ENCODE measurements at places on chromosomes 13 and 19. TPM values are rescaled to one million over a fixed set of nuclear protein-coding genes. Genes with fewer than 3 reads are reported as not detected.

The GMIP gene
- 14.6 TPM for total RNA-seq

The PDX1 gene
- total RNA-seq: not detected

The ZDHHC20 gene
- 69.3 TPM for total RNA-seq

The KIR2DL4 gene
- total RNA-seq: not detected

The RDH8 gene
- total RNA-seq: not detected

The IGFL2 gene
- not detected for total RNA-seq

The IFNL1 gene
- not detected for total RNA-seq

The SYT5 gene
- total RNA-seq: 0.28 TPM

The ATP8B3 gene
- 4.1 TPM for total RNA-seq

The ZNF610 gene
- total RNA-seq: not detected

The ATCAY gene
- not detected for total RNA-seq

The RASA3 gene
- total RNA-seq: 32.0 TPM

The FUT1 gene
- 0.09 TPM for total RNA-seq

GRCh38 chr13:69565334-69565733 is 542.3 kb upstream of the ATXN8OS start:
- DNase-seq: peak; percentile 0
- no peaks in the 10 kb centered on the region for H3K36me3 ChIP-seq
- no peaks in the 10 kb centered on the region for H3K4me1 ChIP-seq
- H3K27me3 ChIP-seq: peaks cover 2% of the 10 kb centered on the region
- H3K27ac ChIP-seq: no peak overlapping the region

GRCh38 chr13:41547251-41548000 is 90.1 kb downstream of the RGCC start:
- peaks cover 16% of the 10 kb centered on the region for H3K36me3 ChIP-seq
- H3K27ac ChIP-seq: no peak overlapping the region
- no peak for DNase-seq

DNA sequence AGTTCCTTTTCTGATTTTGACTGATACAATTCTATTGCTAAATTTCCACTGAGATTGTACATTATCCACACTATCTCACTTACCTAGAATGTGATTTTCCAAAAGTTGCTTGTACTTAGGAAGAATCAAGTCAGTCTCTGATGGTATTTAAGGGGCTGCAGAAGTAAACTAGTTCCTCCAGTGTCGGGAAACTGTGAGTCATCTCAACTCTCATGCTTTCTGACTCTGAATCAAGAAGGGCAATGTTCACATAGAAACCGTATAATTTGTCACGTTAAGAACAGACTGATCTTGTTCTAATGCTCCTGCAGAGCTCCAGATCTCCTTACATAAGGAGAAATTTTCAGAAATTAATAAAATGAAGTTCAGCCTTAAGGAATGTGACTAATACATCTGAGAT is 369.3 kb downstream of the KLF5 start:
- peak; percentile 67 for DNase-seq
- peak overlapping the region; percentile 74 for H3K4me3 ChIP-seq
- H3K36me3 ChIP-seq: peaks cover 4% of the 10 kb centered on the region
- peak overlapping the region; percentile 42 for H3K27ac ChIP-seq
- no peaks in the 10 kb centered on the region for H3K27me3 ChIP-seq

DNA sequence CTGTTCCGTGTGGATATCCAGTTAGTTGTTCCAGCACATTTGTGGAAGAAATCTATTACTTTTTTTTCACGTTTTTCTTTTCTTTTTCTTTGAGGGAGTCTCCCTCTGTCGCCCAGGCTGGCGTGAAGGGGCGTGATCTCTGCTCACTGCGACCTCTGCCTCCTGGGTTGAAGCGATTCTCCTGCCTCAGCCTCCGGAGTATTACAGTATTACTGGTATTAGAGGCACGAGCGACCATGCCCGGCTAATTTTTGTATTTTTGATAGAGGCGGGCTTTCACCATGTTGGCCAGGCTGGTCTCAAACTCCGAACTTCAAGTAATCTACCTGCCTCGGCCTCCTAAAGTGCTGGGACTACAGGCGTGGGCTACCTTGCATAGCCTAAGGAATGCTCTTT is 43.6 kb downstream of the ZNF611 start:
- peaks cover 1% of the 10 kb centered on the region for H3K27me3 ChIP-seq
- DNase-seq: no peak
- peaks cover 32% of the 10 kb centered on the region for H3K4me1 ChIP-seq

DNA sequence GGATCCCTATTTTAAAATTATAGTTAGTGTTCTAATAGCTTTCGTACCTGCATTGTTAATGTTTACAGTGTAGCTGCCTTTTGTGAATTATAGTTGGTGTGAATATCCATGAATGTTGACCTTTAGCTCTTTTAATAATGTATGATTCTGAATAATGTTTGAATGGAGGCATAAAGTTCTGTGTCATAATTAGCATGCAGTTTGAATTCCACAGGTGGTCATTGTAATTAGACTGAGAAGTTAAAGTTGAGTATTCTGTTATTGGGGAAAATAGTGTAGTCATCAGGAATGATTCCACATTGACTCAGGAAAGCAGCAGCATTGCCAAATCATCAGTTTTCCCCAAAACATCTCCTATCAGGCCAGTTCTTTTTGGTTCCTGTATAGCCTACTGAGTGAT is 12.1 kb downstream of the GPR18 start:
- H3K4me3 ChIP-seq: no peak overlapping the region
- H3K27me3 ChIP-seq: no peaks in the 10 kb centered on the region
- DNase-seq: no peak
- no peak overlapping the region for H3K27ac ChIP-seq
- peaks cover 20% of the 10 kb centered on the region for H3K36me3 ChIP-seq

DNA sequence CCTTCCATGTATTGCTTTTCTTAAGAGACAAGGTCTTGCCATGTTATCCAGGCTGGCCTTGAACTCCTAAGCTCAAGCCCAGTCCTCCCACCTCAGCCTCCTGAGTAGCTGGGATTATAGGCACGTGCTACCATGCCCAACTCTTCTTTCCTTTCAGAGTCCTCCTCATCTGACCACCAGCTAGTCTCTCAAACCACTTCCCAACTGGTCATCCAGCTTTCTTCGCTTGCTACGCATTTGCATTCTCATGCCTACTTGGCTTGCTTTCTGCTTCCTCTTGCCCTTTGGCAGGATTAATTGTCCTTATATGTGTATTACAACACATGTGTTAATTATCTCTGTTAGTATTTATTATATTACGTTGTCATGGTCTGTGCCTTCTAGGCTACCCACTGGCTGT is 6.3 kb downstream of the GPR18 start:
- DNase-seq: no peak
- no peak overlapping the region for H3K4me3 ChIP-seq
- peaks cover 15% of the 10 kb centered on the region for H3K4me1 ChIP-seq
- peaks cover 21% of the 10 kb centered on the region for H3K36me3 ChIP-seq

- no peak overlapping the region for H3K4me3 ChIP-seq
- peaks cover 16% of the 10 kb centered on the region for H3K36me3 ChIP-seq
- H3K4me1 ChIP-seq: no peaks in the 10 kb centered on the region
- no peaks in the 10 kb centered on the region for H3K27me3 ChIP-seq
- no peak overlapping the region for H3K27ac ChIP-seq
Observed at GRCh38 chr19:56916528-56916927, 76.0 kb upstream of the PEG3 start.

DNA sequence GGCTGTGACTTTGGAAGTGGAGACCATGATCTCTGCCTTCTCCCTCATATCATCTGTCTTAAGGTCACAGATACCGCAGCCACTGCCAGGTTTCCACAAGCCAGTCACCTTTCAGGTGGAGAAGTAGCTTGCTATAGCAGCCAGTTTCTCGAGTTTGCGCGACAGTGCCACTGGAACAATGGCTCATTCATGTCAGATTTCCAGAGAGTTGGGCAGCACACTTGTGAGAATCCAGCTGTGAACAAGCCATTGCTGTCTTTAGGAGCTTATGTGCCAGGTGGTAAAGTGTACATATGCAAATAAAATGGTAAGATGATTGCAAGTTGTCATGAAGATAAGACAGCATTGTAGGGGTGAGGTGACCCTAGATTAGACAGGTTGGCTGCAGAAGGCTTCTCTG is 22.3 kb downstream of the GARRE1 start:
- H3K36me3 ChIP-seq: peaks cover 22% of the 10 kb centered on the region
- peak overlapping the region; percentile 12 for H3K4me3 ChIP-seq
- peaks cover 60% of the 10 kb centered on the region for H3K4me1 ChIP-seq
- H3K27me3 ChIP-seq: peaks cover 2% of the 10 kb centered on the region
- H3K27ac ChIP-seq: peak overlapping the region; percentile 2

DNA sequence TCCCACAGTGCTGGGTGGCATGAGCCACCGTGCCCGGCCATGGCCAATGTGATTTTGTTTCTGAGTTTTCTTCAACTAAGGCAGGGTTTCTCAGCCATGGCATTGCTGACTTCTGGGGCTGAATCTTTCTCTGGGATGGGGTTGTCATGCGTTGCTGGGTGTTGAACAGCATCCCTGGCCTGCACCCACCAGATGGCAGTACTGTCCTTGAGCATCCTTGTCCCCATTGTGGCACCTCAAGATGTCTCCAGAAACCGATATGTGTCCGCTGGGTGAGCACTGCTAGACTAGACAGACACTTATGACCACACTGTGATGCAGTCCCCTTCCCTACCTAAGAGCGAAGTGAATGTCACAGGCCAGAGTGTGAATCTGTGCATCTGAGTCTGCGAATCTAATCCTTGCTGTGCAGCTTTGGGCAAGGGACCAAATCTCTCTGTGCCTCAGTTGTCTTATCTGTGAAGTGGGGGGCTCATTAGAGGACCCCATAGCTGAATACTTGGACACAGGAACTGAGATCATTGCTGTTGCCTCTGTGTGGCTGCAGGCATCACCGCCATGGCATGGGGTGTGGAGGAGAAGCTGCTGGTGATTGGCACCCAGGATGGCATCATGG is 50.3 kb upstream of the SIN3B start:
- H3K27ac ChIP-seq: no peak overlapping the region
- no peaks in the 10 kb centered on the region for H3K36me3 ChIP-seq

DNA sequence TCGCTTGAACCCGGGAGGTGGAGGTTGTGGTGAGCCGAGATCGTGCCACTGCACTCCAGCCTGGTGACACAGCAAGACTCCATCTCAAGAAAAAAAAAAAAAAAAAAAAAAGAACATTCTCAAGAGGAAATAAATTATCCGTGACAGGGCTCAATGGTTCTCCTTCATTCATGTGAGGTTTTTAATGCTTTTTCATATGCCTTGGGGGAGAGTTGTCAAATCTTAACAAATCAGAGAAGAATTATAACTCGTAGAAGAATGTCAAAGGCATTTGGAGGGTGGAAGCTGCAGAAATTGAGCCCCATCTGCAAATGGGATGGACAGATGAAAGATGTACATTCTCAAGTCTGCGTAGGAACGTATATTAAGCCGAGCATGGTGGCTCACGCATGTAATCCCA is 34.9 kb upstream of the HOMER3 start:
- H3K4me3 ChIP-seq: no peak overlapping the region
- H3K36me3 ChIP-seq: no peaks in the 10 kb centered on the region
- DNase-seq: no peak
- no peak overlapping the region for H3K27ac ChIP-seq
- peaks cover 6% of the 10 kb centered on the region for H3K27me3 ChIP-seq
- peaks cover 25% of the 10 kb centered on the region for H3K4me1 ChIP-seq

DNA sequence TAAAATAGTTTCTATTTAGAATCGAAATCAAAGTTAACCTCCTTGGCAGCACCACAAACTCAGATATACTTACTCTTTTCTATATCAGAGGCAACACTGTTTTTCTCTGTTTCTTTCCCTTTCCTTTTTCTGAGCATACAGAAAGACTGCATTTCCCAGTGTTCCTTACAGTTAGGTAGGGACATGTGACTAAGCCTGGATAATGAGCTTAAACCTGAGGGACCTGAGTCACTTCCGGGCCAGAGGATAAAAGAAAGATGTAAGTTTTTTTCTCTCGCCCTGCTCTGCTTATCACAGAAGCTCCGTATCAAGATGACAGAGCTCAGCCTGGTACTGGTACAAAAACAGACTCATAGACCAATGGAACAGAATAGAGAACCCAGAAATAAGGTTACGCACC is 531.9 kb downstream of the KLF12 start:
- no peaks in the 10 kb centered on the region for H3K36me3 ChIP-seq
- H3K4me3 ChIP-seq: peak overlapping the region; percentile 8
- no peak for DNase-seq

GRCh38 chr13:89363144-89363543 is 1692.0 kb downstream of the SLITRK5 start:
- no peaks in the 10 kb centered on the region for H3K4me1 ChIP-seq
- H3K27me3 ChIP-seq: no peaks in the 10 kb centered on the region
- H3K36me3 ChIP-seq: peaks cover 6% of the 10 kb centered on the region
- no peak for DNase-seq
- no peak overlapping the region for H3K4me3 ChIP-seq

- no peak for DNase-seq
- H3K36me3 ChIP-seq: no peaks in the 10 kb centered on the region
- no peaks in the 10 kb centered on the region for H3K4me1 ChIP-seq
- H3K27me3 ChIP-seq: peaks cover 4% of the 10 kb centered on the region
Observed at GRCh38 chr19:51615991-51616390, 14.2 kb downstream of the SIGLEC5 start.

GRCh38 chr13:94988654-94989053 is 276.3 kb upstream of the SOX21 start:
- H3K4me1 ChIP-seq: no peaks in the 10 kb centered on the region
- DNase-seq: no peak
- no peak overlapping the region for H3K4me3 ChIP-seq
- H3K36me3 ChIP-seq: no peaks in the 10 kb centered on the region
- H3K27me3 ChIP-seq: peaks cover 6% of the 10 kb centered on the region

- peak; percentile 76 for DNase-seq
- peaks cover 26% of the 10 kb centered on the region for H3K4me1 ChIP-seq
- H3K27ac ChIP-seq: no peak overlapping the region
- peak overlapping the region; percentile 21 for H3K4me3 ChIP-seq
- H3K36me3 ChIP-seq: peaks cover 7% of the 10 kb centered on the region
Observed at GRCh38 chr13:100875392-100876043, 200.9 kb upstream of the TMTC4 start.

- no peak overlapping the region for H3K4me3 ChIP-seq
- H3K4me1 ChIP-seq: peaks cover 6% of the 10 kb centered on the region
- peaks cover 5% of the 10 kb centered on the region for H3K27me3 ChIP-seq
- no peak overlapping the region for H3K27ac ChIP-seq
- H3K36me3 ChIP-seq: peaks cover 5% of the 10 kb centered on the region
- DNase-seq: no peak
Observed at GRCh38 chr19:34574704-34575103, 93.1 kb downstream of the WTIP start.

GRCh38 chr13:25977216-25977615 is 74.6 kb downstream of the SHISA2 start:
- H3K4me3 ChIP-seq: no peak overlapping the region
- H3K27me3 ChIP-seq: peaks cover 5% of the 10 kb centered on the region
- no peaks in the 10 kb centered on the region for H3K36me3 ChIP-seq
- no peak for DNase-seq
- no peaks in the 10 kb centered on the region for H3K4me1 ChIP-seq

DNA sequence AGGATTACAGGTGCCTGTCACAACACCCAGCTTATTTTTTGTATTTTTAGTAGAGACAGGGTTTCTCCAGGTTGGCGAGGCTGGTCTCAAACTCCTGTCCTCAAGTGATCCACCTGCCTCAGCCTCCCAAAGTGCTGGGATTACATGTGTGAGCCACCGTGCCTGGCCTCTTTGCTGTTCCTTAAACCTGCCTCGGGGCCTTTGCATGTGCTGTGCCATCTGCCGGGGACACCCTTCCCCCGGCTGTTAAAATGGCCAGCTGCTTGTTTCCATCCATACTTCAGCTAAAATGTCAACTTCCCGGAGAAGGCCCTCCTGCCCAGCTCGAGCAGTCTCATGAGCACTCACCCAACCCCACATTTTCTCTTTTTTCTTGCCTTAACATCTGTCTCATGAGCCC is 19.1 kb upstream of the PDE4C start:
- peaks cover 4% of the 10 kb centered on the region for H3K36me3 ChIP-seq
- no peak overlapping the region for H3K27ac ChIP-seq
- no peak for DNase-seq
